ENCODE measurements at places on chromosomes 1 and 21.

DNA sequence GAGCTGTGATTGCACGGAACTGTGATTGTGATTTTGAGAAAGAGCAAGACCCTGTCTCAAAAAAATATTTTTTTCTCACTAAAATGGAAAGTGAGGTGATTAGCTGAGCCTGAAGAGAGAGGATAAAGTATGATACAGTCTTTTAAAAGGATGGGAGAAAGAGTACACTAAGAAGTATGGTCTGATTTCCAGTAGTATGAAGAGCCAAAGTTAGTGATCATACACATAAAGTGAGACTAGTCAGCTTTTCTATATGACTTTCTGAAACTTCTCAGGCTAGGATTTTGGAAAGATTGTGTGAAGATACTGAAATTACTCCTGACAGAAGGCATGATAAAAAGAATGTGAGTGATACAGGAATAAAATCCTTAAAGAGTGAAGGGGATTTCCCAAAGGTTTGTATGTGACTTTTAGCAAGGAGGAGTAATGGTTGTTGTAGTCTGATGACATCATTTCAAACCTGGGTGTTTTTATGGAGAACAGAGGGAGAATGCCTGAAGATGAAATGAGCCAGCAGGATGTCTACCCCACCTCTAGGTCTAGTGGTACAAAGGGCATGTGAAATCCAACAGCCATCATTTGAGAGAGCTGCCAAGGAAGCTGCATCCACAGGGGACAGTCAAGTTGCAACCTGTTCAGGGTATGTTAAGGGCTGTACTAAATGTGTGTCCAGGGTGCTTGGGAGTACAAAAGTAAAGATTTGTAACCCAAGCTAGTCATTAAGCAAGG is 157.7 kb downstream of the PIK3R3 start:
- DNase-seq: no peak

- peak; percentile 52 for DNase-seq
Observed at GRCh38 chr1:93504247-93505033, 56.5 kb downstream of the FNBP1L start.

DNA sequence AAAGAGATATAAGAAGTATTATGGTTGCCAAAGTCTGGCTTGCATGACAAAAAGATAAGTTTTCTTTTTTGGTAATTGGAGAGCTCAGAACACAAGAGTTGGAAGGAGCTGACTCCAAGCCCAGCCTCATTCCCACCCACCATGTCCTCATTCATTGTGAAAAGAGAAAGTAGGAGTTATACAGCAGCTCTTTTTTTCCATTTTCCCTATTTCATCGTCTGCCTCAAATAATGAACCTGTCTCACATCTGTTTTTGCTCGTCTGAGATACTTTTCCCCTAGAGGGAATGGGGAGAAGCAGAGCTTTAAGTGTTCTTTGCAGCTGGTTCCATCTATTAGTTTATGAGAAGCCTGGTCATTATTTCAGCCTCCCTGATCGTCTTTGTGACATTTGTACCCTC is 34.7 kb downstream of the AGT start:
- DNase-seq: no peak

DNA sequence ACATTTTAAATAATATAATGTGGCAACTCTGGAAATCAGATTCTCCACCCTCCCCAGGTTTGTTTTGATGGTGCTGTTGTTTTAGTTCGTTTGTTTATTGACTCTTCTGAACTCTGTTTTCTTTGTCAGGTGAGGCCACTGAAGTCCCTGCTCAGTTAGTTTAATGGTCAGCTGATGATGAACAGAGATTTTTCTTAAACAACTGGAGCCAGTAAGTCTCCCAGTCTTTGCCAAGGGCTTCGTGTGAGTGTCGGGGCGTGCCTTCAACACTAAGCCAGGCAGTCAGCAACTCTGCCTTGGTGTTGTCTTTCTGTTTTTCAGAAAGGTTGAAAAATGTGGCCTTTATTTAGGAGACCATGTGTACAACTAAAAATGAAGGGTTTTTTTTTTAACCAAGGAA is 58.9 kb downstream of the TEX35 start:
- DNase-seq: no peak

DNA sequence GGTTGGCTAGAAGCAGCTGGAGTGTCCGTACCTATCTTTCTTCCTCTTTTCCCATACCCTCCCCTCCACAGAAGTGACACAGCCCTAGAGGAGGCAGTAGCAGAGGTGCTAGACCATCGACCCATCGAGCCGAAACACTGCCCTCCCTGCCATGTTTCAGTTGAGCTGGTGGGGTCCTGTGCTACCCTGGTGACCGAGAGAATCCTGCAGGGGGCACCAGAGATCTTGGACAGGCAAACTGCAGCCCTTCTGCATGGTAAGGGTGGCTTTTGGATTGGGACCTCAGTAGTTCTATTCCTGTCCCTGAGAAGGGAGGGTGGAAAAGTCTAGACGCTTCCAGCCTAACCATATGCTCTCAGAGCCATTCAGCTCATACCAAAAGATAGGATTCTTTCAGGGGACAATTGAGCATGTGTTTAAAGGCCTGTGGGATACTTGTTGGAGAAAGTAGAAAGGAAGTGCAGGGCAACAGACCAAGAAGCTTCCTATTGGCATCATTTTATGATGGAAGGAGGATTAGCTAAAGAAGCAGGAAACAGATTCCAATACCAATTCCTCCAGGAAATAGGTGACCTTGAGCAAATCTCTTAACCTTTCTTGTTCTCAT is 11.7 kb upstream of the BNIPL start:
- DNase-seq: peak; percentile 79

DNA sequence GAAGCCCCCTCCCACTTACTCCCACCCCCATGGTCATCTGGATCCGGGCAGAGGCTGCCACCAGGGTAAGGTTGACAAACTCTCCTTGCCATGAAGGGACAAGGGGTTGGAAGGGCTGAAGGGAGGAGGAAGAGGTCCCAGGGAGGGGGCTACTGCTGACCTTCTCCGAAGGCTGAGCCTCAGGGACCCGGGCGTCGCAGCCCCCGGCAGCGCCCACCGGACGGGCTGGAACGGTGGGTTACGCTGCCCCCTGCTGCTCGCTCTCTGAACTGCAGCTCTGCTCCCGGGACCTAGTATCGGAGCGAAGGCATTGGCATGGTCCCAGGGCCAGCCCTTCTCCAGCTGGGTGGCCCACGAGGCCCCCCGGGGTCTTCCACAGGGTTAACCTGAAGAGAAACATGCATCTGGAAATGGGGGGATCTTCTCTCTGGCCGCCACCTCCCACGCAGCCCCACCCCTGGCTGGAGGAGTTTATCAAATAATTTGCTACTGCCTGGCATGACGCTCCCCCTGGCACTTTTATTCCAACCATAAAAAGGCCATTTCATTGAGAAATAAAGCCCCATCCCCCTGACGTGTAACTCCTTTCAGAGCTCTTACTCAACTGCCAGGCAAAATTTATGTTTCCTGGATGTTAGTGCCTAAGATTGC is 70.4 kb upstream of the TARDBP start:
- peak; percentile 31 for DNase-seq

GRCh38 chr1:213014642-213015041 is 1.0 kb downstream of the ANGEL2 start:
- peak; percentile 36 for DNase-seq

GRCh38 chr21:16993416-16994038 is 519.3 kb upstream of the CXADR start:
- no peak for DNase-seq

GRCh38 chr1:154614247-154614646 is 6.3 kb upstream of the ADAR start:
- DNase-seq: no peak

DNA sequence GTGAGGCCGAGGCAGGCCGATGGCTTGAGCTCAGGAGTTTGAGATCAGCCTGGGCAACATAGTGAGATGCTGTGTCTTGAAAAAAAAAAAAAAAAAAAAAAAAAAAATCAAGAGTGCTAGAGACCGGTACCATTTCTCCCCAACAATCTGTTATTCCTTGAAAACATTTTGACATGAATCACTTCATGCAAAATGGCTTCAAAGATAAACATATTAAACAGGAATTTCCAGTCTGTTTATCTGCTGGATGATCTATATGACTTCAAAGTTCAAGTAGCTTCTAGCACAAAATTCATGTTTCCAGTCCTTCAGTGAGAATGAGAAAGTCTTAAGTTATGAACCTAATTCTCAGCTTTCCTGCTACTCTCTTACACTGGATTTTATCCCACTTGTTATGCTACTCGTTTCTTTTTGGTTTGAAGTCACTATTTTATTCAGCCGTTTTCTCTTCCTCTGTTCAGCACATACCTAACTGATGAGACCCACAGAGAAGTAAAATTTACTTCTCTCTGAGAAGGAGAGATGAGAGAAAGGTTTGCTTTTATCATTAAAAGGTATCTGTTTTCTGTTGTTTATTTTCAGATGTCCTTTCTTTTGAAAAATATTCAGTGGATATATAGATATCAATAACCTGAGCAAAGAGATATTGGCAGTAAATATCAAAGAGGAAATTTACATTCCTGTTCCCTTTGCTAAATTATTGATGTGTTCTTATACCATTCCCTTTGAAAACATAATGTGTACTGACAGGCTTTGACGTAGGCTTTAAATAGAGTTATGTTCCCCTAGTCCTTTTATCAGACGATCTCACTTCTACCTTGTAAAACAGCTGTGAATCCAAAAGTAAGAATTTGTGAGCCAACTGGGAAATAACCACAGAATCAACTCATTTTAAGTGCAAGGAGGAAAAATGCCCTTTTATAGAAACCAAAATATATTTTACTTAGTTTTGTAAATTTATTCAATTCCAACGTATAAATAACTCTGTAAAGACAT is 38.2 kb downstream of the CD46 start:
- DNase-seq: no peak
